ENCODE measurements at places on chromosomes 13 and 19.

GRCh38 chr13:113916330-113916815, 52.5 kb upstream of the GAS6 start:
- DNase-seq: no peak

GRCh38 chr19:49348305-49349189, 13.3 kb downstream of the CD37 start:
- no peak for DNase-seq

GRCh38 chr19:574658-575526, 2.5 kb downstream of the BSG start:
- no peak for DNase-seq

DNA sequence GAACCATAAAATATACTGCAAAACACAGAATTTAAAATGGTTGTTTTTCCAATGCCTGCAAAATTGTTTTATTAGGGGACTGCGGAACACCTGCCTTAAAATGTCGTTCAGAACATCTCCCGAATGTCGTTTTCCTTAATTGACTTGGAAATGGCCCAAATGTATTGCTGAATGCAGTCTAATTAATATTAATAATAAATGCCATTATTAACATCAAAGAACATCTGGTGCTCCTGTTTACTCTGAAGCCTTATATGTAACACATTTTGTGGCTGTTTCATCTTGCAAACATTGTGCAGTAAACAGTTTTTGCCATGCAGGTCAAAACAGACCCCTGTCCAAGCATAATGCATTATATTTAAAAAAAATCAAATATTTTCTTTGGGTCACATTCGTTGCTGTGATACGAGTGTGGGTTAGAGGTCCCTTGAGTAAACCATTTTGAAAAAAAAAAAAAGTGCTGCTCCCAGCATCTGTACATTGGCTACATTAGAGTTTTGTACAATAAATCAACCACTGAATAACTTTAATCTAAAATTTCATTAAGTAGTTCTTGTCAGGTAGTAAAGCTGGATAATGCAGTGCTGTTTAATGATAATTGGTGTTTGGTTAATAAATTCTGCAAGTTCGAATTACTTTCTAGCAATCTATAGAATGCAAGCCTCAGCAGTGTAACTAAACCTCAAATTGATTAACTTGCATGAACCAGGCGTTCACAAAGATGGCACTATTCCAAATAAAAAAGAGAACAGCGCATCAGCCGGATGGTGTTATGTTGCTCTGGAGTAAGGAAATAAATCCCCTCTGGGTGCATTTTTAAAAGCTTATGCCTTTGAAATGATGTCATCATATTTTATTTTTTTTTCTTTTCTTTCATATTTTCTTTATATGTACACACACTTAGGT, 140.2 kb downstream of the ZNF536 start:
- DNase-seq: no peak

Data from NCI-H2029 treated with DMSO at 0.1 percent for 48 hours (cell line).